Foreskin melanocyte (primary cell): ENCODE measurements at places on chromosomes 16 and 17.

GRCh38 chr17:1829216-1829591 lies 498 bp downstream of the SMYD4 start:
- no peak for DNase-seq

DNA sequence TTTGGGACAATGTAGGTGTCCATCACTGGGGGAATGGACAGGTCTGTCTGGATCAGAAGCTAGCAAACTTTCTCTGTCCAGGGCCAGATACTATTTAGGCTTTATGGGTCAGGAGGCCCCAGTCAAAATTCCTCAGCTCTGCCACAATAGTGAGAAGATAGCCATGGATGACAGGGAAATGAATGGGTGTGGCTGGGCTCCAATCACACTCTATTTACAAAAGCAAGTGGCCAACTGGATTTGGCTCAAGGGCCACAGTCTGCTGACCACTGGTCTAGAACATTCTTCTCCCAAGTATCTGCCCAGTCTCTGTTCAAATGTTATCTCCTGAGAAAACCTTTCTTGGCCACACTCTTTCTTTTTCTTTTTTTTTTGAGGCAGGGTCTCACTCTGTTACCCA lies 339.9 kb downstream of the SOX9 start:
- no peak for DNase-seq

- no peak for DNase-seq
Observed at GRCh38 chr17:9658593-9659211, 13.4 kb downstream of the USP43 start.

- no peak for DNase-seq
Observed at GRCh38 chr17:69339937-69340336, 13.0 kb upstream of the ABCA5 start.

DNA sequence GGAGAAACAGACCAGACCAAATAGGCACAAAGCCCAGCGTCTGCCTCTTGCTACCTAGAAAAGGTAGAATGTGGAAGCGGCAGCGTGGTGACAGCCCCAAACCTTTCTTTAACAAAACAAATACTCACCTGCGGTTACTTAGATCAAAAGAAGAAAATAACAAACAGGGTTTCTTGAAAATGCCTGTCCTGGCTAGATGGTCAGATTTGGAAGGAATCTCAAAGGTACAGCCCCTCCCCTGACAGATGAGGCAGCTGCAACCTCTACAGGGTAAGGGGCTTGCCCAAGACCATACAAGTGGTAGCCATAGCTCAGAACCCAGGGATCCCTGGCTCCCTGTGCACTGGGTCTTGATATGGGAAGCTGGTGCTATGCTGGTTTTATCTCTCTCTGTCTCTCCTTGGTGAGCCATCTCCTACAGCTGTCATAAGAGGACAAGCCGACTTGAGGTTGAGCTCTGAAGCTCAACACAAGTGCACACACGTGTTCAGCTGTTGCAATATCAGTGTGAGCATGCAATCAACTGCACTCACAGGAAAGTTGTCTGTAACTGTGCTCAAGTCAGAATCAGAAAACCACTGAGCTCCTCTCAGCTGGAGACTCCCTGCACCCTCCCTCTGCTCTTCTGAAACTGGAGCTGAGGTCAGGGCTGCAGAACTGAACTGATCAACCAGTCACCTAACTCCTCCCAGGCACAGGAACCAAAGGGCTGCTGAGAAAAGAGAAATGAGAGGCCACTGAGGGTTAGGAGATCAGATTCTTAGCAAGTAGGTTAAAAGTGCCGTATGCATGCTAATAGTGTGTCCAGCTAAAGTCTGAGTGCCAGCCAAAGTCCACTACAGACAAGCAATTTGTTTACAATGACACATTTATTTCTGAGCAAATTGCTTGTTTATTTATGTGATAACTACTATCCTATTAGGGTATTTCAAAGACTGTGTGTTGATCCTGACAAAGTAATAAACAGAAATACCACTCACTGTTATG lies 6.1 kb upstream of the RNF157 start:
- no peak for DNase-seq

GRCh38 chr17:72539981-72540897 lies 419.4 kb downstream of the SOX9 start:
- peak; percentile 52 for DNase-seq

DNA sequence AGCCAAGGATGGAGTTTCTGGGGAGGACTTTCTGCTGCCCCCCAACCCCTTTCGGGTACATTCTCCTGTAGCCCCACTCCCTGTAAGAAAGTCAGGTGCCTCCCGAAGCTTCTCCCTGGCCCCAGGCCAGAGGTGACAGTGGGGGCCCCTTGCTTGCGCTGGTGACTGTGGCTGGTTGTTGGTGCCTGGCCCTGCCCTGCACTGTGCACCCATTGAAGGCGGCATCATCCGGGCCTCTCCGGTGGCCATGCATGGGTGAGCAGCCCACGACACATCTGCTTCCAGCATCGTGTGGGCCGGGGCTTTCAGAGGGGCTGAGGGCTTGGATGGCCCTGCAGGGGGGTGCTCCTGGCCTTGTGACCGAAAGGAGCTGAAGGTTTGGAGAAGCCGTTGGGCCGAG lies 297.0 kb downstream of the SEC14L1 start:
- DNase-seq: no peak

DNA sequence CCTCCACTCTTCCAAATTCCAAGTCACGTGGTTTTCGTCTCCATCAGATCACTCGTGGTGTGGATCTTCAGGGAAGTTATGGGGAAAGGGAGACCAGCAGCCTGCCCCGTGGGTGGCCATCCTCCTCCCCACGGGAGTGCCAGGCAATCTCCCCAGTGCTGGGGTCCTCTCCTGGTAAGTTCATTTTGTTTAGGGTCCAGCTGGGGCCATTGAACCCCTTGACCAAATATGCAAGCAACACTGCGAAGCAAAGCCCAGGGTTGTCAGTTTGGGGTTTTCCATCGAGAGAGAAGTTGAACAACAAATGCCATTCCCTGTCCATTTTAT lies 4.1 kb upstream of the LCMT1 start:
- DNase-seq: no peak

DNA sequence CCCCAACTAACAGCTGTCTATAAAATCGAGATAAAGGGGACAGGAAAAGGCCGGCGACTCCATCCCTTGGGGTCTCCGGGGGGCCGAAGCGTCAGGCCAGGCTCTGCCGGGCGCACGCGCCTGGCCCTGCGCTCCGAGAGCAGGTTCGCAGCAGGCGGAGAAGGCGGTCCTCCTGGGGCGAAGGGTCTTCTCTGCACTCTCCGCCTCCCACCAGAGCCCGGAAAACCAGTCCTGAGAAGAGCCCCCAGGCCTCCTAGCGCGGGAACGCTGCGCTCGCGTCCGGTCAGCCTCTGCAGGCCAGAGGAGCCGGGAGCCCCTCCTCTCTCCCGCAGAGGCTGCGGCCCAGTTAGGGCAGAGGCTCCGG lies 5.1 kb downstream of the FOXF1 start:
- no peak for DNase-seq

- no peak for DNase-seq
Observed at GRCh38 chr17:41382394-41382793, 288 bp upstream of the KRT34 start.

DNA sequence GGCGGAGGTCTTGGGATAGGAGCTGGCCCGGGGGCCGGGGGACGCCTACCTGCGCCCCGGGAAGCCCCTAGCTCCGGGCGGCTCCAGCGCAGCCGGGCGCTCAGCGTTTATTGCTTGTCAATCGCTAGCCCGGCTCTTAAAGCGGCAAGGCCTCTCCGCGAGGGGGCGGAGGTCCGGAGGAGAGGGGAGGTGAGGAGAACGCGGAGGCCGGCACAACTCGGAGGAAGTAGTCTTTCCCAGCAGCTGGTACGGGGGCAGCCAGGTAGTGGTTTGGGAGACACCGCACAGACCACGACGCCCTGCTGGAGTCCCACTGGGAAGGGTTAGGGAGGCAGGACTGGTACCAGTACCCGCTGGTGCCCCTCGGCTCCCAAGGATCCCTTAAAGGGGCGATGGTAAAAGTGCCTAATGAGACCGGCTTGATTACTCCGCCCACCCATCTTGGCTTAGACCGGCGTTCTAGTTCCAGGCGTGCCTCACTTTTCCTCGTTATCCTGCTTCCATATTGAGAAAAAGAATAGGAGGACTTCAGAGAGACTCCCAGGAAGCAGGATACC lies at the start of gene MPP2:
MPP2 (minus strand) TSS at position 112 of the 557 bp plus-strand sequence. CDS start 3,076 bp downstream, outside the sequence.
- peak; percentile 73 for DNase-seq

DNA sequence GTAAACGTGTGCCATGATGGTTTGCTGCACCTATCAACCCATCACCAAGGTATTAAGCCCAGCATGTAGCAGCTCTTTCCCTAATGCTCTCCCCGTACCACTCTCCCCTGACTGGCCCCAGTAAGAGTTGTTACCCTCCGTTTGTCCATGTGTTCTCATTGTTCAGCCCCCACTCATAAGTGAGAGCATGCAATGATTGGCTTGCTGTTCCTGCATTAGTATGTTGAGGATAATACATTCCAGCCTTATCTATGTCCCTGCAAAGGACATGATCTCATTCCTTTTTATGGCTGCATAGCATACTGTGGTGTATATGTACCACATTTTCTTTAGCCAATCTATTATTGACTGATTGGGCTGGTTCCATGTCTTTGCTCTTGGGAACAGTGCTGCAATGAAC lies 1294.9 kb upstream of the CDH8 start:
- DNase-seq: no peak

GRCh38 chr17:36657390-36657762 lies 56.0 kb downstream of the MRM1 start:
- no peak for DNase-seq

GRCh38 chr17:64117981-64118979 lies 11.7 kb downstream of the ERN1 start:
- DNase-seq: no peak

DNA sequence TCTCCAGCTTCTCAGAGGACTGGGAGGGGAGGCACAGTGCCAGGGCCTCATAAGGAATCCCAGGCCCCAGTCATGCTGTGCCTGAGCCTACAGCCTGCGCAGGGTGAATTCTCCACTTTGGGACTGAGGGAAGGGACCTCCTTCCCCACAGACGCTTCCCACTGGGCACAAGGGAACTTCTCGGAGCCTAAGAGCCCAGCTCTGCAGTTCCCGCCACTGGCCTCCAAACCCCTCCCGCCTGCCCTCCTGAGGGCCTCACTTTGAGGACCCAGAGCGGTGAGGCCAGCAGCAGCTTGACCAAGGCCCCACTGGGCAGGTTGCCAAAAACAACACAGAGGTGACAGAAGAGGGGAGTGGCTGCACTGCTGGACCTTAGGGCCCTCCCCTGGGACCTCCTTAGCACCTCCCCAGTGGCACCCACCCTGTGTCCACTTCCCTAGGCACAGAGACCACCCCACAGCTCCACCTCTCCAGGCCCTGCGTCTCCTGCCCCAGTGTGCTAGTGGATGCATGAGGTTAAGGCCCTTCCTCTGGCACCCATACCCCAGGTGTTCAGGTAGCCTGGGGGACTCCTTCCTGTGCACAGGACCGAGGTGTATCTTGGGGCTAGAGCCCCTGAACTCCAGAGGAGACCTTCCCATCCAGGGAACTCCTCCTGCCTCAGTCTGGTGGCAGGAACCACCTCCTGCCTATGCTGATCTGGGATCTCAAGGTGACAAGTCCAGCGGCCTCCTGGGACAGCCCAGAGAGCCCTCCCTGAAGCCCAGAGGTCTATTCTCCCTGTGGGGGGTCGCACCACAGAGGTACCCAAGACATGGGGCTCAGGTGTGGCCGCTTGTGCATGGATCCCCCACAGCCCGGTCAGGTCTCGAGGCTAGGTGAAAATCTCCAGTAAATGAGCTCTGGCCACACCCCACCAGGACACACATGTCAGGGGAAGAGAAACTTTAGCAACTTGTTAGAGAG lies 3.4 kb downstream of the CASKIN2 start:
- DNase-seq: no peak

DNA sequence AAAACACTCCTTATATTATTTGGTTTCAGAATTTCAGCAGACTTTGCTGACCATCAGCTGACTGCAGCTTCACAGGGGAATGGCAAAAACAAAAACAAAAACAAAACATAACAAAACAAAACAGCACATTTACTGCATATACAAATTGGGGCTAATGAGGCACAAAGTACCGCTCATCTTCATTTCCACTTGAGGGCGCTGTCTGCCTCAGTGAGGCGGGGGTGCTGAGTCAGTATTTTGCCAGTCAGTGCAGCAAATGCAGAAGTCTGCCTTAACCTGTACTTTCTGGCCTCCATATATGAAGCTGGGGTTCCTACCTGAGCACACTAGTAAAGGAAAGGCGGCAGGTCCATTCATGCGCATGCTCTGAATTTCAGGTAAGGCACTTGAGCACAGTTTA lies 13.5 kb upstream of the DYNLRB2 start:
- DNase-seq: no peak

DNA sequence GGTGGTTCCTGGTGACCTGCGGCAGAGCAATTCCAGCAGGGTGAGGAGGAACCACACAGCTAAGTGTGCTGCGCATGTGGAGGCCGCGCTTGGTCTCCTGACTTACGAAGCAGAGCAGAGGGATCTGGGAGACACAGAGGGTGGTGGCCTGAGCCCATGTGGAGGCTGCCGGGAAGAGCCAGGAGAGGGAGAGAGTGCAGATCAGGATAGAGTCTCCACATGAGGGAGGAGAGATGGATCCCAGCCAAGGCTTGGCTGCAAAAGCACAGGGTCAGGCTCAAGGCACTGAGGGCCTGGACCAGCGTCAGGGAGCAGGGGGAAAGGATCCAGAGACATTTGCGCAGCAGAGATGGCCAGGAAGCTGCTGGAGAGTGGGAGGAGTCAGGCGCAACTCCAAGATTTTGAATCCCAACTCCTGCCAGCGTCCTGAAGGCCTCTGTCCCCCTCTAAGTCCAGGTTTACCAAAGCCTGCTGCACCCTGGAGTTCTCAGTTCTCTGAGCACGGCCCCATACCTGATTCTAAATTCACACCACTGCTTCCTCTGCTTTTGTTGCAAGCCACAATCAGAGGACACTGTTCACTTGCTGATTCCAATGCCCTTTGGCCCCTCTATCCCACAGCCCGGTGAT lies 11.3 kb upstream of the MLLT6 start:
- DNase-seq: no peak

- no peak for DNase-seq
Observed at GRCh38 chr17:14552306-14552705, 251.4 kb downstream of the HS3ST3B1 start.

DNA sequence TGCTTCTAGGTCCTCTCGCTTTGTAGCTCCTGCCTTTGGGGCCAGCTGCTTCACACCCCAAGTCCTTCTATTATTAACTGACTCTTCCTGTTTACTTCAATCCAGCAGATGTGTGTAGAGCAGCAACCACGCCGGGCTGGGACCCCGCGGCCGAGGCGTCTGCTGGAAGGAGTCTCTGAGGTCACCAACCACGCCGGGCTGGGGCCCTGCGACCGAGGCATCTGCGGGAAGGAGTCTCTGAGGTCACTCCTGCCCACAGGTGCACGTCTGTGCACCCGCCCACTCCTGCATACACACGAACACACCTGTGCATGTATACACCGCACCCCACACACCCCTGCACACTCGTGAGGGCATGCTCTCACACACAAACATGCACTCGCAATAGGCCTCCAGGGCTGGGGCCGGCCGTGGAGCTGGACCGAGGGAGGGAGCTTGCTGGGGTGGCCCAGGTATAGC lies 7.8 kb upstream of the TEX19 start:
- DNase-seq: no peak

GRCh38 chr16:17271687-17272086 lies 199.1 kb downstream of the XYLT1 start:
- no peak for DNase-seq
